Gastrocnemius medialis (tissue), 4 donors: ENCODE measurements at places on chromosomes 13 and 19.

DNA sequence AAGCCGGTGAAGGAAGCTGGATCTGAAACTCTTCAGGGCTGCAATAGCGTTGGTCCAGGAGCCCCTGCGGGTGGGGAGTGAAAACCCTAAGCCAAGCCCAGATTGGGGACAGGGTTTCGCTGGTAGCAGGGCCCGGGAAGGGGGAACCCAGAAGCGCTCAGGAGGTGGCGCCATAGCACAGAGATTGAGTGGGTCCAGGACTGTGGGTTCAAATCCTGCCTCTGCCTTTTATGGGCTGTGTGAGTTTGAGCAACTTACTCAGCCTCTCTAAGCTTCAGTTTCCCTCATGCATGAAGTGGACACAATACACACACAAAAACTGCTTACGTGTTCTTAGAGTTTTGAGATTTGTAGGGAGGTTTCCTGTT lies 8.3 kb upstream of the SYCN start:
- DNase-seq, result no peak

DNA sequence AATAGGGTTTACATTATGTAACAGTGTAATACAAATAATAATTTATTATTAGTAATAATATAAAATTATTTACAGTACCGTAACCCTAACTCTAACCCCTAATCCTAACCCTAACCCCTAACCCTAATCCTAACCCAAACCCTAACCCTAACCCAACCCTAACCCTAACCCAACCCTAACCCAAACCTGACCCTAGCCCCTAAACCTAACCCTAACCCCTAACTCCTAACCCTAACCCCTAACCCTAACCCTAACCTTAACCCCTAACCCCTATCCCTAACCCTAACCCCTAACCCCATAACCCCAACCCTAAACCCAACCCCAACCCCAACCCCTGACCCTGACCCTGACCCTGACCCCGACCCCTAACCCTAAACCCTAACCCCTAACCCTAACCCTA lies 45.7 kb downstream of the PLPP2 start:
- DNase-seq, result no peak

DNA sequence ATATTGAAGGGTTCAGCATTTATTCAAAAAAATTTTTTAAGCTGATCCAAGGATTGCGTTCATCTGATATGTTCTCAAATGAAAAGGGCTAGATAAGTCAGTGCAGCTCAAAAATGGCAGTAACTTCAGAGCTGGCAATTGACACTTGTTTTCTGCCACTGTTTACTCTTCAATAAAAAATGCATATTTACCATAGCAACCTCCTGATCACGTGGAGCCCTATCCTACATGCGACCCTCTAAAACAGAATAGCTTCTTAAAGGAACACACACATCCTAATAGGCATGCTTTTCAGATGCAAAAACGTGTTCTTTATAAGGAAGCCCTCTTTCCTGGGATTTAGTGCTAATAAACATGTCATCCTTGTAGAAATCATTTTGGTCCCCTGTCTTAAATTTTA lies 150.2 kb downstream of the ZNF536 start:
- DNase-seq, result no peak

GRCh38 chr13:76715075-76715474 lies 171.1 kb downstream of the KCTD12 start:
- DNase-seq, result no peak

GRCh38 chr13:44280456-44280855 lies 93.2 kb upstream of the SERP2 start:
- DNase-seq, result no peak

- DNase-seq, result no peak
Observed at GRCh38 chr13:47723898-47724297, 277.2 kb downstream of the SUCLA2 start.

DNA sequence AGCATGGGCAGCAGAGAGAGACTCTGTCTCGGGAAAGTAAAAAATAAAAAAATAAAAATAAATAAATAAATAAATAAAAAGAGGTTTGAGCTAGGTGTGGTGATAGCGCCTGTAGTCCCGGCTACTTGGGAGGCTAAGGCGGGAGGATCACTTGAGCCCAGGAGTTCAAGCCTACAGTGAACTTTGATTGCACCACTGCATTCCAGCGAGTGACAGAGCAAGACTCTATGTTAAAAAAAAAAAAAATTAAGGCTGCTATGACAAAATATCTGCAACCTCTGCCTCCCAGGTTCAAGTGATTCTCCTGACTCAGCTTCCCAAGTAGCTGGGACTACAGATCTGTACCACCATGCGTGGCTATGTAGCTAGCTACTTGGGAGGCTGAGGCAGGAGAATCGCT lies 3.2 kb upstream of the DENND1C start:
- DNase-seq, result no peak

DNA sequence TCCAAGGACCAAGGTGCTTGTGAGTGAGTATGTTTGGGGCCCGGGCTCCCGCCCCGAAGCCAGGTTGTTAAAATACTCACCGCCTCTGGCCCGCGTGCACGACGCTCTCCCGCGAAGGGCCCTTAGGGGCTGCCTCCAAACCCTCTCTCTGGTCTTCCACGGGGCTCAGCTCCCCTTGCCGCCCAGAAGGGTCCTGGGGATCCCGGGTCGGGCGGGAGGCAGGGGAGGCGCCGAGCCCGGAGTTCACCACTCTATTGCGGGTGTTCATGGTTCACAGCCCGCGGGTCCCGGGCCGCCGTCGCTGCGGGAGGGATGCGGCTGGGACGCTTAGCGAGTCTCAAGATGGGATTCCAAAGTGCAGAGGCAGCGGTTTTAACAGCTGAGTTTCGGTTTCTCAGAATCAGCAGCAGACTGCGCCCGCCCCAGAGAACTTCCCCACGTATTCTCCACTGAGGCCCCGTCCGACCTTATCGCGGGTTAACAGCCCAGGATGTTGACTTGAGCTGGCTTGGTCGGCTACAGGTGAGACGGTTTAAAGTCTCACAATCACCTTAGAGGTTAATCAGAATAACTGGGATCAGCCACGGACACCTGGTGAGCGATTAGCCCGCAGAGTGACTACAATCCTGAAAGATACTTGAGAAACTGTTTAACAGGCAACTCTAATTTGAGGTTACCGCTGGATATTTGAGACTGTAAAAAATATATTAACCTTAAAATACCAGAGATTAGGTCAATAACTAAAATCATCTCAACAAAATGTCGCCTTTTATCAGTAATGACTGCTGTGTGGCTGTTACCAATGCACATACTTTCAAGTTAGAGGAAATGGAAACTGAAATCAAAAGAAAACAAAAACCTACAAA lies at the start of gene EPSTI1:
TSS of gene EPSTI1 (minus strand) at position 344 of the 866 bp plus-strand sequence. CDS start at position 268, 76 bp downstream.
- peak; percentile 24 for DNase-seq

- no peak for DNase-seq
Observed at GRCh38 chr19:49851456-49852259, 699 bp downstream of the PTOV1 start.

GRCh38 chr13:109740121-109740520 lies 46.3 kb downstream of the IRS2 start:
- DNase-seq, result no peak

GRCh38 chr19:5091018-5091683 lies 122.2 kb downstream of the KDM4B start:
- DNase-seq, result no peak

GRCh38 chr19:18423258-18424020 lies 4.2 kb downstream of the SSBP4 start:
- no peak for DNase-seq

- no peak for DNase-seq
Observed at GRCh38 chr19:10510301-10510802, 6.9 kb downstream of the S1PR5 start.

DNA sequence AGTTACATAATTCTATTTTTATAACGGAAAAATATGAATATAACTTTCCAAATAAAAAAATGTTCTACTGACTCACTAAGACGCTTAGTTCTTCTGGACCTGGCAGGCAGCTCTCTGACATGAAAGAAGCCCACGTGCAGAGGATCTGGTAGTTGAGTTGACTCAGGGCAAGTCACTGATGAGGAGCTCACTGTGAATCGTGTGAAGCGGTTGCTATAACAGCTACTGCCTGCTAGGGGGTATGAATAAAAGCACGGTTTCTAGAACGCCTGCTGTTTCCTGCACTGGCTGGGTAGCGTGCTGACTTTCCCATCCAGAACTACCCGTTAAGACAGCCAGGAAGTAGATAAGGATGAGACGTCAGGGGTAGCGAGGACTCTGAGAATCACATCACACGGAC lies 54.7 kb upstream of the WASF3 start:
- DNase-seq, result peak; percentile 37

- DNase-seq, result no peak
Observed at GRCh38 chr19:32895384-32895783, 25.8 kb upstream of the SLC7A9 start.

DNA sequence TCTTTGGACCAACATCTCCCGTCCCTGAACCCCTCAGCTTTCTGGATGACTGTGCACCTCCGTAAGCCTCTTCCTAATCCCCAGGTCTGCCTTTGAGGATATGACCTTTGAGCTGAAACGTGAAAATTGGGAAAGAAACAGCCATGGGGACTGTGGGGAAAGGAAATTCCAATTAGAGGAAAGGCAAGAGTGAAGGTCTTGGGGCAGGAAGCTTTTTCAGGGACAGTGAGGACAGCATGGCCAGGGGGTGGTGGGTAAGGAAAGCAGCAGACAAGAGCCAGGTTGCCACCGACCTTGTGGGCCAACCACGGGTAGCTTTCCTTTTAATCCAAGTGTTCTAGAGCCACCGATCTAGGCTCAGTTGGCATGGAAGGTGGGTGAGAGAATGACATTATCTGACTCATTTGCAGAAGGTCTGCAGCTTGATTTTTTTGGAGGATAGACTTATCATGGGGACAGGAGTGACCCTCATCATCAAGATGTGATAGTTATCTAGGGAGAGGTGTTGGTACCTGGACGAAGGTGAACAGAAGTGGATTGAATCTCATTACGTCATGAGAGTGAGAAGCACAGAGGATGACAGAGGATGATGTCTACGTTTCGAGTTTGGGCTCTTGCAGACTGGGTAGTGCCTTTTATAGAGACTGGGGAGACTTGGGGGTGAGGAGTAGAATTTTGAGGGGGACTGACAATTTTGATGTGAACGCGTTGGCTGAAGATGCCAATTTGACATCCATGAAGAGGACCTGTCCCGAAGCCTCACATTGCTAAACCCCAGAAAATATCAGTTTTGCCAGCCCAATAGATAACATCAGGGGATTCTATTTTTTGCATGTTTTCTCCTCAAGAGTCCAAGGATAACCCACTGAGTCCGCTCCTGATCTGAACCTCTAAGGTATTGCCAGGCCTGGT lies 136.7 kb upstream of the PEG3 start:
- no peak for DNase-seq

- DNase-seq, result peak; percentile 94
Observed at GRCh38 chr19:5686647-5687359, 3.3 kb upstream of the RPL36 start.

DNA sequence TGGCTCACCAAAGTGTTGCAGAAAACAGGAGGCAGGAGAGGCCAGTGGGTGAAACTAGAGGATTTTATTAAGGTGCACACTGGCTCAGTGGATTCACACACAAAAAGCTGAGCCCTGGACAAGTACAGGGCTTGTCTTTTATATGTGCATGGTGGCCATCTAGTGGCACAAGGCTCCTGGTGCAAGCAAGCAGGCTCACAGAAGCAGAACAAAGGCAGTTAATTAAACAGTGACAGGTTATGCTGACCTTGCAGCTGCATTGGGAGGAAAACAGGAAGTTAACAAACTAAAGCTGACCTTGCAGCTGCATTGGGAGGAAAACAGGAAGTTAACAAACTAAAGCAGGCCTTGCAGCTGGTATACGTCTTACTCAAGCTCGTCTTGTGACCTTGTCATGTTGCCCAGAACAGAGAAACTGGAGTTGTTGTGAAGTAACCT lies 65.3 kb upstream of the ZNF681 start:
- no peak for DNase-seq

- no peak for DNase-seq
Observed at GRCh38 chr19:31255174-31255799, 93.9 kb downstream of the TSHZ3 start.

- no peak for DNase-seq
Observed at GRCh38 chr19:7994114-7994513, 11.3 kb downstream of the ELAVL1 start.

- DNase-seq, result no peak
Observed at GRCh38 chr13:86882835-86883234, 788.3 kb upstream of the SLITRK5 start.

- DNase-seq, result no peak
Observed at GRCh38 chr13:60282186-60282585, 114.8 kb upstream of the TDRD3 start.

- no peak for DNase-seq
Observed at GRCh38 chr19:52170863-52171320, 529 bp downstream of the ZNF836 start.

- no peak for DNase-seq
Observed at GRCh38 chr13:70908795-70909194, 800.5 kb upstream of the KLHL1 start.

DNA sequence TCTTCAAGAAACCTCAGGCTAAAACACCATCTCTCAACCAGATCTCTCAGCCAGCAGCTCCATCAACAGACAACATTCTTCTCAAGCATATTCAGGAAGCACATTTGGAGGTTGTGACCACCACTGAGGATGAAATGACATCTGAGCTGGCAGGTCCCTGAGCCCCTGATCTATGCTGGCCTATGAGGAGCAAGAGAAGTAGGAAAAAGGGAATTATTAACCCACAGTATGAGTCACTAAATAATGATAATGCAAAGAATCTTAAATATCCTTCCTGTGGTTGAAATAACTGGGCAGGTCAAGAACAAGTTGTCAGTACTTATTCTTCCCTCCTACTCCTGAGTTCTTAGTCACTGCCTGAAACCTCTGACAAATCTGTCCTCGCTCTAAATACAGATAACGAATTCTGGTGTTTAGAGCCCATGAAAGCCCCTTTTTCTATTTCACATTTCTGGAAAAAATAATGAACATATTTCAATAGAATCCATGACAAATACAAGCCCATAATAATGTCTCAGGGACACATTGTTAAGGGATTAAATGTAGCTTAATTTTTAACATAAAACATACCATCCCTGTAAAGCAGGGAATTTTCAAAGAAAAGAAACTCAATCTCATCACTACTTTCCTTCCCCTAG lies 225.8 kb upstream of the IRS2 start:
- DNase-seq, result no peak

DNA sequence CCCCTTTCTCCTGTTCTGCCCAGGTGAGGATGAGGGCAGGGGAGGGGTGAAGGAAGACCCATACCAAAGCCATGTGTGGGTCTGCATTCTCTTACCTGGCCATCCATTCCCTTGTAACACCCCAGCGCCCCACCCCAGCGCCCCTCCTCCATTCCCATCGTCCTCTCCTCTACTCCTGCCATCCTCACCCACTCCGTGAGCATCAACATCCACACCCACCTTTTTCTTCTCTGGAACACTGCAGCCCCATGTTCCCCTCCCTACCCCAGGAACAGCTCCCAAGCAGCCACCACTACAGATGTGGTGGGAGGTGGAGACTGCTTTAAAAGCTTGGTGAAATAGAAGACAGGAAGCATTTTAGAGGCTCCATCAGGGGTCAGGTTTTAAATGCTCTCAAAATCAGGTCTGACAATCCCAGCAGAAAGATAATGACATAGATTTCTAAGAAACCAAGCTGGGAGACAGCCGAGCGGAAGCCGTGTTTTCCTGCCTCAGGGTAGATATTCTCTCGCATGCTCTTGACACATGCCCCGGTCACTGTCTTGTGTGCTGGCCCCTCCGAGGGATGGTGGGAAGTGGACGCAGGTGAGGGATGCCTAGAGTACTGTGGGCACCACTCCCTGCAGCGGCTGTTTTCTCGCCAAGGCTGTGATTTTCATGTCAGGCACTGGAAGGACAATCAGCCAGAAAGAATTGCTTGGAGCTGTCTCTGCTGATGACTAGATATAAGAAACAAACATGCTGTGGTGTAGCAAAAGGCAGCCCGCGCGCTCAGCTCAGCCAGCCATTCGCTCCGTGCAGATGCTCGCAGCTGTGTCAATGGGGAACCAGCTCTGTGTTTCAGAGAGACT lies 9.8 kb downstream of the MEDAG start:
- DNase-seq, result no peak

GRCh38 chr19:34662919-34663318 lies 14.0 kb downstream of the SCGB2B2 start:
- no peak for DNase-seq
